ENCODE measurements at places on chromosomes 4 and X. TPM values are rescaled to one million over a fixed set of nuclear protein-coding genes. Genes with fewer than 3 reads are reported as not detected.

RBM47 gene
- total RNA-seq, result 110 TPM

DNA sequence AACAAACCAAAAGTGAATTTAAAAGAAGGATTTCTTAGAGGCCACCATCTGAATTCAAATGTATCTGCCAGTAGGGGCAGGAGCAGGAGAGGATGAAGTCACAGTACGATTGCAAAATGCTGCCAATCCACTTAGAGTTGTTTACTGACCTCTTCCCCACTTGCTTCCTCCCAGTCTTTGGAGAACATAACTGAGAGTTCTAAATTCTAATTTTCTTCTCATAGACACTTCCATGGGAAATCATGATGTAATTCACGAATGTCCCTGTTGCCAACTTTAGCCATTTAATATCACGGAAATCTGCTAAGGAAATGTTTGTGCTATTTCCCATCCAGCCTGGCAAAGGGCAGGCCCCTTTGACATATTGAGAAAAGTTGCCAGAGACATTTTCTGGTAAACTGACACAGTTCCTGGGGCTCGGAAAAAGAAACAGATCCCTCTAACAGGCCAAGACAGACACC lies 33.6 kb upstream of the NOCT start:
- H3K27me3 ChIP-seq, result no peaks in the 10 kb centered on the region
- H3K4me1 ChIP-seq, result peaks cover 42% of the 10 kb centered on the region
- H3K36me3 ChIP-seq, result no peaks in the 10 kb centered on the region
- no peak overlapping the region for H3K4me3 ChIP-seq
- peak overlapping the region; percentile 33 for H3K27ac ChIP-seq

GRCh38 chr4:155085843-155086530 lies 122.4 kb upstream of the NPY2R start:
- no peak overlapping the region for H3K4me3 ChIP-seq
- DNase-seq, result no peak
- no peaks in the 10 kb centered on the region for H3K36me3 ChIP-seq
- H3K4me1 ChIP-seq, result no peaks in the 10 kb centered on the region
- H3K27ac ChIP-seq, result no peak overlapping the region

DNA sequence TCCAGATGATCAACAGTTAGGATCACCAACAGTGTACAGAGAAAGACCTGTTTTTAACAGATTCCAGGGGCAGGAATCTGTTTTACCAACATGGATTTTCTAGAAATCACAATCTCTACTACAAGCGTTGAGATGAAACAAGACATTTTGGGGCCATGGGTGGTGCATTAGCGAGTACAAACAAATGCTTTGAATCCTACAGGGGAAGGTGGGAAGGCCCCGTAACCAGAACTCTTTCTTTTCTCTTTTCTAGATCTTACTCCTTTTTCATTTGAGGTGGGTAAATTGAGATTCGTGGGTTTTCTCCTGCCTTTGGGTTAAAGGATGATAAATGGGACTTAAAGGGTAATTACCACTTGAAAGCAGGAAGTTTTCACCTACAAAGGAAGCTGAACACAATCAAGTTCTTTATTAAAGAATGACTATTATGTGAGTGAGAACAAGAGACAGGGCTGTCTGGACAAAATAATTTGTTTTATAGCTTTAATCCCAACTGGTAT lies 189.9 kb upstream of the ANXA3 start:
- no peak for DNase-seq
- H3K27ac ChIP-seq, result no peak overlapping the region
- H3K4me3 ChIP-seq, result no peak overlapping the region
- no peaks in the 10 kb centered on the region for H3K36me3 ChIP-seq
- no peaks in the 10 kb centered on the region for H3K27me3 ChIP-seq
- no peaks in the 10 kb centered on the region for H3K4me1 ChIP-seq

C4orf50 gene
- total RNA-seq, result 0.03 TPM

CT45A5 gene
- not detected for total RNA-seq

- peaks cover 10% of the 10 kb centered on the region for H3K4me1 ChIP-seq
- no peaks in the 10 kb centered on the region for H3K27me3 ChIP-seq
- H3K36me3 ChIP-seq, result no peaks in the 10 kb centered on the region
- H3K4me3 ChIP-seq, result no peak overlapping the region
- peak; percentile 76 for DNase-seq
- no peak overlapping the region for H3K27ac ChIP-seq
Measured at GRCh38 chr4:41506130-41506529, 31.8 kb upstream of the LIMCH1 start.

DNA sequence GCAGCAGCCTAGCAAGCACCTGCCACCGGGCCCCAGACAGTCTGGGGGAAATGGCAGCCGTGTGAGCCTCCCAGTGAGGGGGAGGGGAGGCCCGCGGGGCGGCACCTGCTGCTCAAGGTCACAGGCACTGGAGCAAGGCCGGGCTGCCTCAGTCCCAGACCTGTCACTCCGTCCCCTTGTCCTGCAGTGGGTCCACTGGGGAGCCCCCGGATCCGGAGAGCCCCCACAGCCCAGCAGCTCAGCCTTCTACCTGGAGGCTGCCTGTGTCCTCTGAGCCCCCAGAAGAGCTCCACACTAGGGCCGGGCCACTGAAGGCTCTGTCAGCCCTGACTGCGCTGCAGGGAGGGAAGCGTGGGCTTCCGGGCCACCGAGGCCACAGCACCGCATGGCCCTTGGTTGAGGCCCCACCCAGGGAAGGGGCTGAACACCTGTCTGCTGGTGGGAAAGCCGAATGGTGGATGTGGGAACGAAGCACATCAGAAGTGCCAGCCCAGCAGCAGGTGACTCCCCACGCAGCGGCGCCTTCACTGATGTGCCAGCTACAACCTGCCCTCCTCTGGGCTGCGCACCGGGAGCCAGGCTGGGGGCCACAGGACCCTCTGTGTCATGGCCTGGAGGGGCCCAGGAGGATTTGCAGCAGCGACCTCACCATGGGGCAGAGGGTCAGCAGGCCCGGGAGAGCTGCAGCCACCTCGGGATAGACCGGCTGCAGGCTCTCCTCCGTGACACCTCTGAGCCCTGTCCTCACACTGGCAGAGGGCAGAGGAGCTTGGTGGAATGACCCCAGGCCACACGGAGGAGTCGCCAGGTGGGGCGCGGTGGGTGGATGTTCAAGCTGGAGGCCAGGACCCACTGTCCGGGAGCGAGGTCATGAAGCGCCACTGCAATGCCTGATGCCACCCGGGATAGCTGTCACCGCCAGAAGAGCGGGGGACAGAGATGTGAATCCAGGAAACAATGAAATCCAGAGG lies 35.0 kb upstream of the MXD4 start:
- no peaks in the 10 kb centered on the region for H3K27me3 ChIP-seq
- H3K36me3 ChIP-seq, result no peaks in the 10 kb centered on the region
- H3K4me3 ChIP-seq, result no peak overlapping the region
- no peaks in the 10 kb centered on the region for H3K4me1 ChIP-seq
- DNase-seq, result peak; percentile 73

DNA sequence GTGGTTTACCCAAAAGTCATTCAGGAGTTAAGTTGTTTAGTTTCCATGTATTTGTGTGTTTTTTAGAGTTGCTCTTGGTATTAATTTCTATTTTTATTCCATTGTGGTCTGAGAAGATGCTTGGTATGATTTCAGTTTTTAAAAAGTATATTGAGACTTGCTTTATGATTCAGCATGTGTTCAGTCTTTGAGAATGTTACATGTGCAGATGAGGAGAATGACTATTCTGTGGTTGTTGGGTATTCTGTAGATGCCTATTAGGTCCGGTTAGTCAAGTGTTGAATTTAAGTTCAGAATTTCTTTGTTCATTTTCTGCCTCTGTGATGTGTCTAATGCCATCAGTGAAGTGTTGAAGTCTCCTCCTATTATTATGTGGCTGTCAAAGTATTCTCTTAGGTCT lies 249.4 kb downstream of the ARHGAP10 start:
- no peaks in the 10 kb centered on the region for H3K4me1 ChIP-seq
- DNase-seq, result no peak
- no peaks in the 10 kb centered on the region for H3K27me3 ChIP-seq
- H3K36me3 ChIP-seq, result no peaks in the 10 kb centered on the region
- H3K4me3 ChIP-seq, result no peak overlapping the region

CPE gene
- total RNA-seq, result 28.9 TPM

DNA sequence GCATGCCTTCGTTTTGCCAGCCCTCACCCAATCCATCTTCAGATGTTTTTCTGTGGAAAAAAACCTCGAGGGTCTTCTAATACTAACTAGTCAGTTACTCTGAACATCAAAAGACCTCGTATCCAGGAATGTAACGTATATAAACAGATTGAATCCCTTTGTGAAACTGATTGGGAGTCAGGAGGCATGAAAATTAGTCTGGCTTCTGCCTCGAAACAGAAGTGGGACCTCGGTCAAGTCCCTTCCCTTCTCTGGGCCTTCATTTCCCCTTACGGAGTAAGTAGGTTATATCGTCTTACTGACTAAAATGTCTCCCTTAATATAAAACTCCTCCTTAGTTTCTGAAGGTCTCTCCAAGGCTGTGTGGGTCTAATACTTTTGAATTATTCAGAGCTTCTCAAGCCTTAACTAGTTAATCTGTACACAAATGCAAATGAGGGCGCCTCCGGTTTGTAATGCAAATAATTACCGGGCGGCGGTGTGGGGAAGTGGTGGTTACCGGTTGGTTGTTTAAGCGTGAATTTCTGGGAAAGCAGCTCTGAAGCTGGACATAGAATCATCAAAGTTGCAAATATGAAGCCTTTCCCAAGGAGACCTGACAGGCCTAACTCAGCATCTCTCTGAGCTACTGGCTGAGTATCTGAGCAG lies 11.4 kb upstream of the NKRF start:
- no peaks in the 10 kb centered on the region for H3K36me3 ChIP-seq
- no peak overlapping the region for H3K4me3 ChIP-seq
- DNase-seq, result no peak
- H3K4me1 ChIP-seq, result no peaks in the 10 kb centered on the region
- H3K27ac ChIP-seq, result peak overlapping the region; percentile 82

- H3K27me3 ChIP-seq, result no peaks in the 10 kb centered on the region
- H3K27ac ChIP-seq, result no peak overlapping the region
- H3K4me1 ChIP-seq, result no peaks in the 10 kb centered on the region
- H3K4me3 ChIP-seq, result no peak overlapping the region
- H3K36me3 ChIP-seq, result no peaks in the 10 kb centered on the region
Measured at GRCh38 chrX:124001581-124001980, 40.1 kb downstream of the STAG2 start.

GRCh38 chr4:44675366-44675765 lies 2.9 kb upstream of the GUF1 start:
- H3K27ac ChIP-seq, result no peak overlapping the region
- no peak overlapping the region for H3K4me3 ChIP-seq
- no peaks in the 10 kb centered on the region for H3K27me3 ChIP-seq
- peaks cover 10% of the 10 kb centered on the region for H3K4me1 ChIP-seq

All from left lung (tissue), 14 donors.